Mucosa of descending colon (tissue), 3 donors: ENCODE measurements at places on chromosomes 11 and 22. TPM values are rescaled to one million over a fixed set of nuclear protein-coding genes. Genes with fewer than 3 reads are reported as not detected.

GRCh38 chr22:30250039-30250565, 3.5 kb upstream of the LIF start:
- no peak for DNase-seq

Gene MMP13
- total RNA-seq = not detected

DNA sequence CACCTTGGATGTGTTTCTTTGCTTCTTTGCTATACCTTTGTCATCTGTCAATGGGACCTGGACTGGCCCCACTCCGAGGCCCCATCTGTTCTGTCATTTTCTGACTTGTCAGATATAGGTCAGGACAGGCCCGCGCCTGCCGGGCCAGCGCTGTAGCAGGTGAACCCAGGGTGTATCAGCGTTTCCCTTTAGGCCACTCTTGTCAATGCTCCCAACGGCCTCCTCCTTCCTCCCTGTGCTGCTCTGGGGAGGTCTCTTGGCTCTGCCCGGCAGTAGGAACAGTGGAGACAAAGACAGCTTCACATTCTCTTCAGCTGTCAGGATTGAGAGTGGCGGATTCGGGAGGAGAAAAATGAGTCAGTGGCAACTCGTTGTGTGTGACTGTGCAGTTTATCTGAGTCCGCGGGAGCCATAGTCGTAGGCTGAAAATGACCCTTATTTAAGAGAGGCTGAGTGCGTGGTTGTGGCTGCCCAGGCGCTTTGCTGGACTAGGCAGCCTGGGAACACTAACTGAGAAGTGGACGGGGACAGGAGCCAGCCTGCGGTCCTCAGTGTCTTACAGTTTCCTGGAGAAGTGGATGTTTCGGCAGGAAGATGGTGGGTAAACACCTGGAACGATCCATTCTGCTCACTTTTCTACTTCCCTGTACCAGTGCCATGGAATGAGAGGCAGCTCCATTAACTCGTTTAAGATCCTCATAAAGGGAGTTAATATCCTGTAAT, 102.3 kb downstream of the PRR5L start:
- DNase-seq = no peak

DNA sequence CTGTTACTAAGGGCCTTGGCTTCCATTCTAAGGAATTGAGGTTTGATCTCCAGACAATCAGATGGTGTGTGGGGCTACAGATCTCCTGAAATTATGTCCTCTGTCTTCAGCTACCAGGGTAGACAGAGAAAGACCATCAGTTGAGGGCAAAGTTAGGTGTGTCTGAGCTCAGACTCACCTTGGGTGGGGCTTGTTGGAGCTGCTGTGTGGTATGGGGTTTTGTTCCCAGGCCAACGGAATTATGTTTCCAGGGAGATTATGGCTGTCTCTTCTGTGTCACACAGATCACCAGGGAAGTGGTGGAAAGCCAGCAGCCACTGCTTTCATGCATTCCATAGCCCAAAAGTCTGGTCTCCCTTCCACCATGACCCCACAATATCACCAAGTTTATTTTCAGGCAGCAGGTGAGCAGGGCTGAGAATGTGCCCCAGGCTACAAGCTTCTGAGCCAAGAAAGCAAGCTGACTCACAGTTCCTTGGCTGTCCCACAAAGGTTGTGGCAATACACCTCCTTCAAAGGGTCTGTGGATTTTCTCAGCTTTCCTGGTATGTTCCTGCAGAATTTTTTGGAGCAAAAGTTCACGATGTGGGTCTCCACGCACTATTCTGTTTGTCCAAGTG, 714.9 kb downstream of the LUZP2 start:
- no peak for DNase-seq

DNA sequence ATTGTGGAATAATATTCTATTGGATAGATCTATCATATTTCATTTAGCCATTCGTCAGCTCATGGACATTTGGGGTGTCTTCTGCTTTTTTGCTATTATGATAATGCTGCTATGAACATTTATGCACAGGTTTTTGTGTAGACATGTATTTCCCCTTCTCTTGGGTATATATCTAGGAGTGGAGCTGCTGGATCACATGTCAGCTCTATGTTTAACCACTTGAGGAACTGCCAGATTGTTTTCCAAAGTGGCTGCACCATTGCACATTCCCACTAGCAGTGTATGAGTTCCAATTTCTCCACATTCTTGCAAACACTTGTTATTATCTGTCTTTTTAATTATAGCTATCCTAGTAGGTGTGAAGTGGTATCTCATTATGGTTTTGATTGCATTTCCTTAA, 75.0 kb downstream of the C11orf65 start:
- DNase-seq = no peak

Gene MS4A3
- not detected for total RNA-seq

Gene C11orf86
- 51.5 TPM for total RNA-seq

Gene MYOD1
- not detected for total RNA-seq
